ENCODE measurements at places on chromosomes 7 and 10.

DNA sequence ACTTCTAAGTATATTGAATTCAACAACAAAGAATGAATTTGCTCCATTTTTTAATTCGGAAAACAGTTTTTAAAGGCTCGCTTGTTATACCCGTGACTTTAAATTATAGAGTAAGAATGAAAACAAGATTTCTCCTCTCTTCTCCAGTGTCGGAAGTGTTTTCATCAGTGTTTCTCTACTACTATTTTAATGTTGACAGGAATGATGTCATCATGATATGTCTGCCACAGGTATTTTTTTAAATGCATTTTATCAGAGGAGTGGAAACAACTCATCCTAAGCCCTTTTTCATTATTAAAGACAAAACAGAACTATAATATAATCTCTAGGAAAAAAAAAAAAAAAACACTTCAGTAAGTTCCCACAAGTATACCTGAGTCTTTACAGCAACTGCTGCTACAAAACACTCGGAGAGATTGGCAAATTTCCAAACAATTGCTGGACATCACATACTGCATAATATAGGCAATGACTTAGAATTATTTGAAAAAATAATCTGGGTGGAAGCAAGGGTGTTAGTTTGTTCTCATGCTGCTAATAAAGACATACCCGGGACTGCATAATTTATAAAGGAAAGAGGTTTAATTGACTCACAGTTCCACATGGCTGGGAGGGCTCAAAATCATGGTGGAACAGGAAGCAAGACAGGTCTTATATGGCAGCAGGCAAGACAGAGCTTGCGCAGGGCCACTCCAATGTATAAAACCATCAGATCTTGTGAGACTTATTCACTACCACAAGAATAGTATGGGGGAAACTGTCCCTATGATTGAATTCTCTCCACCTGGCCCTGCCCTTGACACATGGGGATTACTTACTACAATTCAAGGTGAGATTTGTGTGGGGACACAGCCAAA, 4.8 kb upstream of the RNF32 start:
- no peak for DNase-seq

DNA sequence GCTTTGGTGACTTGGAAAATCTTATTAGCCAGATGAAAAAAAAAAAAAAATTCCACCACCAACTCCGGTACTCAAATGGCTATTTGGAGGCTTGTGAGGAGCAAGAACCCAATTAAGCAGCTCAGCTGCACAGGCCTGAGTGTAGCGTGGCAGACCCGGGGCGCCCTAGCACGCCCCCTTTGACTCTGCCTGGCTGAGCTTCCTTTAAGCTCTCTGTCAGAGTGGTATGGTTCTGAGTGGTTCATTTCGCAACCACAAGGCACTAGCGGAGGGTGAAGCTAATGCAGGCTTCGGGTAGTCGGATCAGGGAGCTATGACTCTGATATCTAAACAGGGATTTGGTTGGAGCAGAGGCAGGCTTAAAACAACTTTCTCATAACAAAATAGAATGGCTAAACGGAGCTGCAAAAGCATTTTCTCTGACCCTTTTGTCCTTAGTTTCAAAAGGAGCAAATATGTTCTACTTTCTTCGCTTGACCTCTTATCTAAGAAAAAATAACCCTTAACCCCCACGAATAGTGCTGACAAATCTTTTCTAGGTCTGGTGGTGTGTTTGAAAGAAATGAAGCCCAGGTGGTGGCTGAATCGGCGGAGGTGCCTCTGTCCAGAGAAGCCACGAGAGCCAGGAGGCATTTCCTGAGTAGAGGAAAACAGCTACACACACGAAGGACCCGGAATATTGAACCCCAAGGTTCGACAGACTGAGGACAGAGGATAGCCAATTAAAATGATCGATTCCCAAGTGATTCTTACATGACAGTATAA, 285.4 kb upstream of the GLI3 start:
- peak; percentile 73 for DNase-seq

- no peak for DNase-seq
Observed at GRCh38 chr10:91886954-91887271, 22.4 kb downstream of the FGFBP3 start.

DNA sequence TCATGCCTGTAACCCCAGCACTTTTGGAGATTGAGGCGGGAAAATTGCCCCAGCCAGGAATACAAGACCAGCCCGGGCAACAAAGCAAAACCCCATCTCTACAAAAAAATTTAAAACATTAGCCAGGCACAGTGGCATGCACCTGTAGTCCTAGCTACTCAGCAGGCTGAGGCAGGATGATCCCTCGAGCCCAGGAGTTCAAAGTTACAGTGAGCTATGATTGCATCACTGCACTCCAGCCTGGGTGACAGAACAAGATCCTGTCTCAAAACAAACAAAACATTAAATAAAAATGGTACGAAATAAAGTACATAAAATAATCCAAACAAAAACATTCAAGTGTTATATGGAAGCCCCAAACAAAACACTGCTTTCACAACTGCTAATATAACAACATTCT, 125.0 kb downstream of the SNX13 start:
- no peak for DNase-seq

DNA sequence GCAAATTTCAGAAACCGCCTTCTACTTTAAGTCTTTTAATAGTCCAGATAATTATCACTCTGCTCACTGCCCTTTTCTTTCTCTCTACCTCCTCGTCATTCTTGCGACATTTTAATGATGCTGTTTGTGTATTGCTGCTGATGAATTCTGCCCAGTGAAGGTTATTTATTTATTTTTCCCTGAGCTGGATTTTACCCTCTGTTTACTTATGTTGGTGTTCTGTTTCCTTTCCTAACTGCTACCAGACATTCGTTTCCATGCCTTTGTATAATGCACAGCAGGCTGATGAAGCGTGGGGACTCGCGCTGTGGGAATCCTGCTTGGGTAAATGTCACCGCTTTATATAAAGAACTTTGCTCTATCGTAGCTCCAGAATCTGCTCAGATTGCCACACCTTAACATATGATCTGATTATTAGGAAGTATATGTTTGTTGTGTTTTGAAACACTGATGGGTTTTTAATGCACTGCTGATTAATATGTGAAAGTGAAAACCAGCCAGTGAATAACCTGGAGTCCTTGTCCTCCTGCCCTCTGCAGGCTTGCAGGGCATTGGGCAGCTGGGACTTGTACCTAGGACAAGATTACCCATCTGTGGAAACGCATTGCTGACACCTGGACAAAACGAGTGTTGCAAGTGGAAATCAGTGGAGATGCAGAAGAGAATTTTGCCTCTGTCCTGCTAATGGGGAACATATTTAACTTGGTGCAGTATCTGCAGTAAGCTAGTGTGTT, 291.5 kb downstream of the SDK1 start:
- DNase-seq, result no peak

DNA sequence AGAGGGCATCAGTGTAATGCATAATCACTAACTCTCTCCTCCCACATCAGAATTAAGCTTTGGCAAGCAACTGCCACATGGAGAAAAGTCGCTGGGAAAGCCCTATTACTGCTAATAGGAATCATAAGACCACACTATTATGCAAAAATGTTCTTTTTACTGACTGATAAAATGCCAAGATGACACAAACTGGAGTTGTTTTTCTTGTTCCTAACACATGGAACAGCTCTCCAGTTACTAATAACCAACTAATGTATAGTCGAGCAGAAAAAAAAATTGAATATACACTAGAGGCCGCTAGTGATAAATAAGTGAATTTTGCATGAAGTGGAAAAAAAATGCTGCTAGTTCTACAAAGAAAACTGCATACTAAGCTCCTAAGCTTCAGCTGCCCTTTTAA, 165.6 kb downstream of the TPK1 start:
- DNase-seq, result peak; percentile 94

- no peak for DNase-seq
Observed at GRCh38 chr7:26444555-26444954, 152.9 kb downstream of the SNX10 start.

GRCh38 chr10:88682491-88682890, 18.2 kb downstream of the LIPF start:
- no peak for DNase-seq

DNA sequence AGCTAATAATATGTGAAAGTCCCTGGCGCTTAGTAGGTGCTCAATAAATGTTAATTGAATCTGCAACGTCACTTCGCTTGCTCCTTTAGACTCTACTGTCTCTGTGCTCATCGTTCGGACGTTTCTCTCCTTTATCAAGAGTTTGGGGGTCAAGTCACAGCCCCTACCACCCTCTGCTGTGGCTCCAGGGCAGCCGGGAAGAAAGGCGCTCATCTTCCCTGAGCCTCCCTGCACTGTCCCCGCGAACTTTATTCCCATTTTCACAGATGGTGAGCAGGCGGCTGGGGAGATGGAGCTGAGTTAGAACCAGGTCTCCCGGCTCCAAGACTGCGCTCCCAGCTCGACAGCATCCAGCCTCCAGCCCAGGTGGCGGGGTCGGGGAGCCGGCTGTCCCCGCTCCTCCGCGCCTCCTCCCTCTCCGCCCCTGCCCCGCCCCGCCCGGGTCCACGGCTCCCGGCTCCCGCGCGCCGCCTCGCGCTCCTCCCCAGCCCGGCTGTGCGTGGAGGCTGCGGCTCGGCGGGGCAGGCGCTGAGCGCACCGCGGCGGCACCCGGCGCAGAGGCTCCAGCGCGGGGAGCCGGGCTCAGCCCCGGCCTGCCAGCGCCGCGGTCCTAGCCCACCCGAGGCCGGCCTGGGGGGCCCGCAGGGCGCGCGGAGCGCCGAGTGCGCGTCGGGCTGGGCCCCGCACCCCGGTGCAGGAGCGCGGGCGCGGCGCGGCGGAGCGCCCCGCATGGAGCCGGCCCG, at the start of gene CLEC2L:
TSS of gene CLEC2L (plus strand) at position 487 of the 743 bp plus-strand sequence. CDS start at position 730, 243 bp downstream.
- DNase-seq, result no peak

GRCh38 chr7:55343860-55344606, 21.1 kb upstream of the LANCL2 start:
- DNase-seq, result no peak

DNA sequence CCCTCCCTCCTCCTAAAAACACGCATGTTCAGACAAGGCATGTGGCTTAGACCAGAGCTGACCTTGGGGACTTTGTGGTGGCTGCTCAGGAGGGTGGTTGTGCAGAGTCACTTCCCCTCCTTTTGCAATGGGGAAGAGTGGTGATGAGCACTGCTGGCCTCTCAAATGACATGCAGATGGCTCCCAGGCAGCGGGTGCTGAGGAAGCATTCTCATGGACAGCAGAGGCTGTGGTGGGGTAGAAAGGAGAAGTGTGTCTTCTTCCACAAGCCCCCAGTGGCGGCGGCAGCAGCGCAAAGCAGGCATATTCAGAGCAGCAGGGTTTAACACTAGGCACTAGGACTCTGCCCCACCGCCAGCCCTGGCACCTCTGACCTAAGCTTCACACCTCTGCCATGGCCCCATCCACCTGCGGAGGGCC, 105.9 kb upstream of the ANLN start:
- DNase-seq, result no peak

DNA sequence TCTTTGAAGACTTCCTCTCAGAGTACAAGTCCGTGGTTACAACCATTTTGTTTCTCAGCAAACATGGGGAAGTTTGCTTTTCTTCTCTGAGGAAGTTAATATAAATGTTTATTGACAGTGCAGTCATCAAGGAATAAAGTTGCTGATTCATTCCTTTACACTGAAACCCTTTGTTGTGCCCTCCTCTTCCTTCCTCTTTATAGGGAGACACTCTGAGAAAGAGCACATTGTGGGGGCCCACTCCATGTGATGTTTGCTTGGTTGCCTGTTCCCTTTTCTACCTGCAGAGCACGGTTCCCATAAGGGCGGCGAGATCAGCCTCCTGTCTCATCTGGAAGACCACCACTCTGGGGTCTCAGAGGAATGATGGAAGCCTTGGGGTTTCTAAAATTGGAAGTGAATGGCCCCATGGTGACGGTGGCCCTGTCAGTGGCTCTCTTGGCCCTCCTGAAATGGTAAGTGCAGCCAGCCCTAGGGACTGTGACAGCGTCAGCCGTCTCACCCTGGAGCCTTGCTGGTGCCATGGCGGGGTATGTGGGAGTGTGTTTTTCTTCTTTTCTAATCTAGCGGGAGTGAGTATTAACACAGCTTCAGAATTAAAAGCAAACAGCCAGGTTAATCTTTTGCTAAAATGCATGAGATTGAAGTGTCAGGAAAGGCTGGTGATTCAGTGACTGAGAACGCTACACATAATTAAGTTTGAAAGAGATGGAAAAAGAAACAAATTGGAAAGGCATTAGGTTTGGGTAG, at the start of gene TBXAS1:
TSS of gene TBXAS1 (plus strand) at position 240 of the 750 bp plus-strand sequence. CDS start at position 367, 127 bp downstream.
- DNase-seq, result peak; percentile 50

DNA sequence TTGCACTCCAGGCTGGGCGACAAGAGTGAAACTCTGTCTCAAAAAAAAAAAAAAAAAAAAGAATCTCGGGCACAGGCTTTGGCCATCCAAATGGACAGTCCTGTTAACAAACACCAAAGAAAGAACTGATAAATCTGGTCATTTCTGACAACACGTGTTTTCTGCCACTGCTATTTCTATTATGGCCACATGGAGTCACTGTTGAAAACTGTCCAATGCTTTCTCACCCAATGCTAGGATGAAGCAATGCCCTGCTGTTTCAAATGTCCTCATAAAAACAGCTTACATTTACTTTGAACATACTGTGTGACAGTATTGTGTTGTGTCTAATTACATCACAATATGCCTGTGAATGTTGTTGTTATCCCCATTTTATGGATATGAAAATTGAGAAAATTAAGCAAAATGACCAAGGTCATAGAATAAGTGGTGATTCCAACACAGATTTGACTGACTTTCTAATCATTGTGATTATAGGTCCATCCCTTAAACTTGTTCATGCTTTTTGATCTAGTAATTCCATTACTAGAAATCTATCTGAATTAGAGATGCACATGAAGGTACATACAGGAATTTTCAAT, 19.9 kb upstream of the MAP3K8 start:
- DNase-seq, result no peak

DNA sequence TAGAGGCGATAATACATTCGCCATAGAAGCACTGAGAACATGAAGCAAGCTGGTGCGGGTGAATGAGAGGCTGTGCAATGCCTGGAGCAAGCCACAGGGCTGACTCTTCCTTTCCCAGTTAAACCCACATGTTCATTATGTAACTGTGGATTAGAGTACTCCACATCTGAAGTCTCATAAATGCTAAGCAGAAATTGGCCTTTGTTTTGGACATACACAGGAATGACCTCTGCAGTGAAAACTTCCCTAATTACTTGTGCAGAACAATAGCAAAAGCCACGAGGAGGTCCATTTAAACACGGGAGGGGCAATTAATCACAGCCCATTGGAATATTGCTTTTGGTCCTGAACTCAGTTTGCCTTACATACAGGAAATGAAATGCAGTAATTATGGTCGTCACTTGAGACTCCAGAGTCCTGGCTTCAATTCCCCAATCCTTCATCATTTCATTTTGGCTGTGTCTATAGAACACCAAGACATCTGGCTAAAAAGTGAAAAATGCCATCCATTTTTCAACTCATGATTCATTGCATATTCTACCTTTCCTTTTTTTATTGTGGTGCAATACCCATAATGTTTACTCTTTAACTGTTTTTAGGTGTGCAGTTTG, 78.7 kb upstream of the CXCL12 start:
- no peak for DNase-seq

GRCh38 chr7:16207321-16207720, 214.0 kb downstream of the CRPPA start:
- DNase-seq, result no peak

GRCh38 chr10:95422233-95422632, 131.4 kb upstream of the PDLIM1 start:
- DNase-seq, result no peak

Data from retinal pigment epithelial cell (primary cell).